Fibroblast of skin of left quadriceps (primary cell): ENCODE measurements at places on chromosomes 4 and X.

GRCh38 chrX:10178866-10179463, 22.2 kb downstream of the CLCN4 start:
- no peak for DNase-seq

- no peak for DNase-seq
These were observed 14.6 kb downstream of the PHF8 start for GRCh38 chrX:54029529-54030143.

GRCh38 chr4:101651778-101652177, 138.8 kb upstream of the BANK1 start:
- DNase-seq = no peak

DNA sequence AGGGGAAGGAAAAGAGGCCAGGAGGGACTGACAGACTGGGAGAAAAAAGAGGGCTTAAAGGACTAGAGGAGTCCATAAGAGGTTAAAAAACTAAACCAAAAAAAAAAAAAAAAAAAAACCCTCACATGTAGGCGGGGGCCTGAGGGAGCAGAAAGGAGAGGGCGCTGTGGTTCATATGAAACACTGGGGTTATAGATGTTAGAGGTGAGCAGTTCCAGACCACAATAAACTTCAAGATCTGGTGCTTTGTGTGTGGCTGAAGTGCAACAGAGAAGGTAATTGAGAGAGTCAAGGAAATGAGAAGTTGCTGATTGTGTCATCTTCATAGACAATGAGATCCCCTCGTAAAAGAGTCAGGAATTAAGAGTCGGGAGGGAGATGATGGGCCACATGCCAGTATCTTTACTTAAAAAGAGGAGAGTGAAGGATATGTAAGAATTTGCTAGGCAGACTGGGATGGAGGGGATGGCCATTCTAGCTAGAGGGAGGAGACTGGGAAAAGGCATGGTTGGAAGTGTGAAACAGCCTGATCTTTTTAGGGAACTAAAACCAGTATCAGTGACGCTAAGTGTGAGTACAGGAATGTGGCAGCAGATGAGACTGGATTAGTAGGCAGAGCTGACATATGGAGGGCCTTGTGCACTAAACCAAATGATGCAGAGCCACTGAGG, 18.4 kb upstream of the OGT start:
- DNase-seq = no peak

- DNase-seq = no peak
These were observed 36.3 kb upstream of the REST start for GRCh38 chr4:56871371-56871866.

DNA sequence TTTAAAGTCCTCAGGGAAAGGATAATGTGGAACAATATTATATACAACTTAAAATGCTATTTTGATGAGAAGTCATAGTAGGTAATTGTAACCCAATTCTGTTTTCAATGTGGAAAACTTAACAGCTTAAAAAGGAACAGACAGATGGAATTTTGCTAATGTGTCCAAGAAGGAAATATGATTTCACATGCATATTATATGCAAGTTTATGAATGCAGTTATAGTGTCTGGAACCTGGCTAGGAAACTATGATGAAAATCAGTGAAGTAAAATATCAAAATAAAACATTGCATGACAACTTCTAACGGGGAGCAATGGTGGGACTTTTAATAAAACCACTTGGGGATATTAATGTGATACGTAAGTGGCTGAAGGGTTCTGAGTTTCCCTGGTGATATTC, 152.6 kb upstream of the HAND2 start:
- no peak for DNase-seq

- DNase-seq = no peak
These were observed 47.0 kb downstream of the KLHL15 start for GRCh38 chrX:23980011-23980441.

- no peak for DNase-seq
These were observed 27.1 kb upstream of the NSUN7 start for GRCh38 chr4:40722576-40723161.

GRCh38 chrX:133636009-133636408, 220.7 kb upstream of the GPC4 start:
- DNase-seq = no peak

DNA sequence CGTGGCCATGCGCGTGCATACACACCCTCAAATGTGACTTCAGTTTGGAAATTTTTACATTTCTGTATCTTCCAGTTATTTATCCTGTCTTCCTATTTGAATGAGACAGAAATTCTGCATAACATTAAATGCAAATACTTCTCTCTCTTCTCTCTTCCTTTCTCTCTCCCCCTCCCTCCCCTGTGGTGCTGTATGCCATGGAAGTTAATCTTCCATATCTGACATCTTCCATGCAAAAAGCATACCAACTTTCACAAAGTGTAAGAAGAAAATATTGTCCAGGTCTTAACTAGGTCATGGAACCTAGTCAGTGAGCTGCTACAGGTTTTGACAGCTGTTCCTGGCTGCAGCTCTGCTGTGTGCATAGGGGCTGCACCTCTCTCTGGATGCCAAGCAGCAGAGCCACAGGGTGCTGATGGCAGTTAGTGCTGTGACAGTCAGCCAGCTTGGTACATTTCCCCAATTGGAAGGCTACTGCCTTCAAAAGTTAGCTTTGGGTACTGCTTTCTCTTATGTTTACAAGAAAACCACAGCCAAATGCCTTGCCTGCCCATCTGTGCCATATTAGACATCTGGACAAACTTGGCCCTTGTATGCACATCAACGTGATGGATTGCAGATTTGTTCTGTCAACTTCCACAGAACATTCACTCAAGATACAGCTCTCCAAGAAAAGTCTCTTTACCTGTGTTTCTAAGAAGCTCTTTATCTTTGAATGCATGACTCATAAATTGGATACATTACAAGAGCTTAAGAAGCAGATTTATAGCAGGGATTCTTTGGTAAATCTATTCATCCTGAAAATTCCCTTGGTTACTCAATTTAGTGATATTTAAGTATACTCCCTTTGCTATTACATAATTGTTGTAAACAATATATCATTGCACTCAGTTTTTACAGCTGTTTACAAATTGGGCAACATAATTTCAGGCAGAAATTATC, 623.8 kb downstream of the EPHA5 start:
- DNase-seq = no peak

DNA sequence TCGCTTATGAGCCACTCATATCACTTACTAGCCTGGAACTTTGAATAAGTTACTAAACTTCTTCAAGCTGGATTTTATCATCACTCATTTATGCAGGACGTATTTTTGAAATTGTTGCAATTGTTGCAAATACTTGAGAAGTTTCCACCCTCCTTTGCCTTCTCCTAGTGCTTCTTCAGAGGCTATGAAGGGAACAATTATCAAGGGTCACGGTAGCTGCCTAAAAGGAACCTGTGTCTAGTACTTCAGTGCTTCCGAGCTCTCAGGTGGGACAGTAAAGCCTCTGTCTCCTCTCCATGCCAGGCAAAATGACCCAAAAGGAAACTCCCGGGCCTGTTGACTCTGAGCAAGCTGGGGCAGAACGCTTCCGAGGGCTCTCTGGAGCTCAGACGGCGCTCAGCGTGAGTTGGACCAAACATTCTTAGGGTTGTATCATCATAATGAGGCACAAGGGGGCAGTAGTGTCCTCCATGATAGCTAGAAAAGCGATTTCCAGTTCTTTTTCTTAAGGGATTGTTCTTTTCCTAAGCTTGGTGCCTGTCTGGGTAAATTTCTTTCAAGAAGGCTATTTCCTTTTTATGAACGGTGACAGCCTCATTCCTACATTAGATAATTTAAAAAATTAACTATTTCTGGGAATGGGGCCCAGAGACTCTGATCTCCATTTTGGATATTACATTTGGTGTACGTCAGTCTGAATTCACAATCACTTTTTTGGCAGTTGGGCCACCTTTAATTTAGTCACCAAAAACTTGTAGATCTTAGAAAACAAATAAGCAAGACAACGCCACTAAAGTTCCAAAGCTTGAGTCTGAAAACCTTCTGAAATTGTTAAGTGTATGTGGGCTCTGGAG, 73.1 kb downstream of the PACRGL start:
- DNase-seq = peak; percentile 22

DNA sequence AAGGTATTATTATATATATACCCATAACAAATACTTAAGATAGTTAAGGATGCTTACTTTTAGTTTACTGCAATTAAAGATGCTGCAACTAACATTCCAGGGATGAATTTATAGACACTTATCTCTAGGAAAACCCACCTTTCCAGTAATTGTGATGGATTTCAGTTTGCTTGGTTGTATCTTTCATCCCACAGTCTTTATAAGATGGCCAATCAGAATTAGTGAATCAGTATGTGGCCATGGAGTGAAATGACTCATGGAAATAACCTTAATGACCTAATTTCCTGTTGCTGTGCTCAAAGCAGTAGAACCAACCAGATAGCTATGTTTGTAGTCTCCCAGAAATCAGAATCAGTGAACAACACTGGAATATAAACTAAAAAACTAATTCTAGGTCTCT, 26.4 kb downstream of the MOSPD2 start:
- DNase-seq = no peak

GRCh38 chrX:113124693-113125092, 284.1 kb upstream of the AMOT start:
- DNase-seq = no peak

GRCh38 chr4:106201373-106201772, 114.6 kb downstream of the TBCK start:
- no peak for DNase-seq

GRCh38 chr4:13963601-13964000, 336.1 kb upstream of the BOD1L1 start:
- DNase-seq = no peak

DNA sequence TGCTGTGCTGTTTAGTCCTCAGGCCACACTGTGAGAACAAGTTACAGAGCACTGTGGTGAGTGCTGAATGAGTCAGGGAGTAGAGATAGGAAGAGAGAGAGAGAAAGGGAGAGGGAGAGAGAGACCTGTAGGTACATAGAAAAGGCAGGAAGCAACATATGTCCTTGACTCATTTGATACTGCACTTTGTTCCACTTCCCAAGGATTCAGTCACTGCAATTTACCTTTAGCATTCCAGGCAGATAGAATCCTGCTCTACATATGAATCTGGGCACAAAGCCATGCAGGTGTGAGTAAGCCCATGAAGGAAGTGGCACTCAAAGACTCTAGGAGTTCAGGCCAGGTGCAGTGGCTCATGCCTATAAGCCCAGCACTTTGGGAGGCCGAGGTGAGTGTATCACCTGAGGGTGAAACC, 1.0 kb upstream of the DAPP1 start:
- DNase-seq = no peak

- DNase-seq = no peak
These were observed 16.4 kb downstream of the MMAA start for GRCh38 chr4:145635630-145636029.

DNA sequence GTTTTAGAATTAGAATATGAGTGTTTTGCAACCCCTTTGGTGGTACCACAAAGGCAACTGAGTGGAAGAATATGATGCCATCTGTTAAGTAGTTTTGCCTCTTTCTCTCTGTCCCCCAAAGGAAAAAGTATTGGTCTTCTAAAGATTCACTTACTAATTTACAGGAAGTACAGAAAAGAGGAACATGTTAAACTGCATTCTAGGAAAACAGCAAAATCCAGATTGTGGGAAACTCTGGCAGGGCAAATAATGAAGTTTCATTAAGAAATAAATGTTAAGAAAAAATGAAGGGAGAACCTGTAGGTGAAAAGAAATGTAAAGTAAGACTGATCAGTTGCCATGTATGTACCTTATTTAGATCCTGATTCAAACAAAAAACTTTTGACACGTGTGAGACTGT, 39.3 kb downstream of the NSUN7 start:
- no peak for DNase-seq

DNA sequence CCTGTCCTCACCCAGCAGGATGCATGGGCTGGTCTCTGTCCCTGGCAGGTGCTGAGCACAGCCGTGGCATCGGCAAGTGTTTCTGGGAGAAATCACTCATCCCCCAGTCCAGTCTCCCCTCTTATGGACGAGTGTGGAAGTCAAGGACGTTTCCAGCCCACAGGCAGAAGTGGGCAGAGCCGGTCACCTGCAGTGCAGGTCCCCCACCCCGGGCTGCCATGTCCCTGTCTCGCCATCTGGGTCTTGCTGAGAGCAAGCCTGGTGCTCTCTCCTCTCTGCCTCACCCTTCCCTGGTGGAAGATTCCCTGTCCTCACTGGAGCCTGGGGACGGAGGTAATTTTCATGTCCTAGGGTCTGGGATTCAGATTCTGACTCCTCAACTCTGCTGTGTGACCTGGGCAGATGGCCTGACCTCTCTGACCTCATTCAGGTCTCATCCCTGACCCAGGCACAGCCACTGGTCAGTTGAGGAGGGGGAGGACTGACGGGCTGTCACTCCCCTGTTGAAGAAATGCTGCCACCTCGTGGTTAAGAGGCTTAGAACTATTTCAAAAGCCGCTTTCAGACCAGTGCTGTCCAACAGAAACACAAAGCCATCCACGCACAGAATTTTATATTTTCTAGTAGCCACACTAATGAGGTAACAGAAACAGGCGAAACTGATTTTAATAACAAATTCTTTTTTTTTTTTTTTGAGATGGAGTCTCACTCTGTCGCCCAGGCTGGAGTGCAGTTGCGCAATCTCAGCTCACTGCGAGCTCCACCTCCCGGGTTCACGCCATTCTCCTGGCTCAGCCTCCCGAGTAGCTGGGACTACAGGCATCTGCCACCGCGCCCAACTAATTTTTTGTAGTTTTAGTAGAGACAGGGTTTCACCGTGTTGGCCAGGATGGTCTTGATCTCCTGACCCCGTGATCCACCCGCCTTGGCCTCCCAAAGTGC, 1.8 kb downstream of the CPZ start:
- peak; percentile 29 for DNase-seq

GRCh38 chrX:10828640-10829039, 208.3 kb upstream of the MID1 start:
- DNase-seq = no peak

- DNase-seq = no peak
These were observed 24.3 kb downstream of the RGS12 start for GRCh38 chr4:3317011-3317655.

- DNase-seq = no peak
These were observed 67.3 kb upstream of the VBP1 start for GRCh38 chrX:155148724-155149537.

DNA sequence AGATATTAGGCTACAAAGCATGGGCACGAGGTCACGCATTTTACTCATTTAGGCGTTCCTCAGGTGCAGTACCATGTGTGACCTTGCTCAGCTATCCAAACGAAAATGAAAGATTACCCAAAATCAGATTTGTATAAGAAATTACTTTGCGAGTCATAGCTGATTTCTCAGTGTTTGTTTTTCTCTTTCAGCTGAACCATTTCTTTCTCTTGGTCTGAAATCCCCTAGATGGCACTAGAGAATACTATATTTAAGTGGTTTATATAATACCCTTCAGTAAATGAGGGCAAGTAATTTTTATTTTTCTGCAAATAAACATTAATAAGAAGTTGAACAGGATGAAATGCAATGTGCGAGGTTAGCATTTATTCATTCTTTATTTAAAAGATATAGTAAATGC, 496.6 kb downstream of the STIM2 start:
- peak; percentile 8 for DNase-seq

DNA sequence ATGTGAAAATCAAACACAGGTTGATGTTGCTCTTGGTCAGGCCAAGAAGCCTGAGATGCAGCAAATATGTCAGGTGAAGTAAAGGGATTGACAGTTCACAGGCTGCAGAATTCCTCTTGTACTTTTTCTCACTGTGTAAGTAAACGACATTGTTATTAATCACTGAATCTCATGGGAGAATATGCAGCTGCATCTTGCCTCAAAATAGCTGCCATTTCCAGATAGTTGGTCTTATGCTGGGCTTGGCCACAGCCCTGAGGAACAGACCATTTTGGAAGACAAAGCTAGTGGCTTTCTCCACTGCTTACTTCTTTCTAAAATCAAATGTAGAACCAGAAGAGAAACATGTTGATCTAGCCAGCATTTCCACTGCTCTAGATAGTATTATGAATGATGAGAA, 403.4 kb upstream of the NR3C2 start:
- DNase-seq = no peak

- DNase-seq = no peak
These were observed 130.0 kb downstream of the RBM46 start for GRCh38 chr4:154911097-154911496.
